Activated naive CD4-positive, alpha-beta T cell treated with anti-CD3 and anti-CD28 coated beads, Interleukin-2, amount 50 U/mL, for 72 hours (primary cell): ENCODE measurements at places on chromosomes 4 and X.

DNA sequence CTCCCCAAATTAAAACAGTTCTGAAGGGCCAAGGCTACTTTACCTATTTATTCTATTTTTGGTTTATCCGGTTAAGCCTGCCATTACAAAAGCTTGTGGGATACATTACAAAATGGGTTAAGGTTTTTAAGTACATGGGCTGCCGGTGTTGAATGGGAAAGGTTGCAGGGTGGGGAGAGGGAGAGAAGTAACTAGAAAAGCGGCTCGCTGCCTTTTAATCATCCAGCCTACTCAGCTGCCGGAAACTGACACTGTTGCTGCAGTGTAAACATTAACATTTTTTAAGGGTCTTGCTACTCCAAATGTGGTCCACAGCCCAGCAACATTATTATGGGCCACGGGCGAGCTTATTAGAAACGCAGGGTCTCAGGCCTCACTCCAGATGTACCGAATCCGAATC, 1.5 kb upstream of the IL1RAPL1 start:
- DNase-seq = no peak

DNA sequence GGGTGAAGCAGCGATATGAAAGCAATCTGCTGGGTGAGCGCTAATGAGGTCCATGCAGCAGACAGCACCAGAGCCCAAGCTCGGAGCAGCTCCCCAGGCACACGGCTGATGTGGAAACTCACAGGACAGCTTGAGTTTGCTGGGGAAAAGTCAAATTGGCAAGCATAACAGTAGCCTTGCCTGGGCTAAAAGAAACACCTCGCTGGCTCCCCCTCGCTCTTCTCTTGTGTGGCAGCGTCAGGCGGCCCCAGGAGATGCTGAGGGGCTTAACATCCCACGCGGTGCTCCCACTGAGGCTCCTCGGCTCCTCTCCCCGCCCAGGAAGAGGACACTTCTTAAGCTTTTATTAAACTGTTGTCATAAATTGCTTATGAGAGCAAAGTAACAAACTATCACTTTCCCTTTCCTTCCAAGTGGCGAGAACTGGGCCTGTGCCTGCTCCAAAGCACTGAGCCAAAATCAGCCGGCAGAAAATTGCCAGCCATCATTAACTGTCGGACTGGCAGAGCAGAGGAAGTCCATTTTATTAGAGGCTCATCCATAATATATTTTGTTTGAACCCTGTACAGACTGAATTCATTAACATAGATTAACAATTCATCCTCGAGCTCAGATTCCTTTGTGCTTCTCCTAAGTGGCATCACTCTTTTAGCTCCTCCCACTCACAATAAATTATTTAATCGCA, 111.4 kb downstream of the TSPAN5 start:
- no peak for DNase-seq

GRCh38 chr4:126630230-126630629, 1002.5 kb upstream of the INTU start:
- no peak for DNase-seq

DNA sequence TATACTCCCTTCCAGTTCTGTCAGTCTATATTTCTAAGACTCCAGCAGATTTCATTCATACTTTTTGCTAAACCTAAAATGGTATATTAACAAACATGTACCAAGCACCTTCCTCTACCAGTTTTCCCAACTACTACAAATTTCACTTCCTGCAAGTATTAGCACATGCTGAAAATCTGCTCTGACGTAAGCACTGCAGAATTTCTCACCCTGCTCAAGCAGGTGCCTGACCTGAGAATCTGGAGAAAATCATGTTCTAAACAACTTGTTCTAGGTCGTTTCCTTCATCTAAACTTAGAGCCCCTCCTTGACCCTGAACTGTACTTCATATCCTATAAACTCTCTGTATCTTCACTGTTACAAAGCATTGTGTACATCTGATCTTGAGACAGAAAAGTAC, 380.7 kb upstream of the NOCT start:
- DNase-seq = no peak

DNA sequence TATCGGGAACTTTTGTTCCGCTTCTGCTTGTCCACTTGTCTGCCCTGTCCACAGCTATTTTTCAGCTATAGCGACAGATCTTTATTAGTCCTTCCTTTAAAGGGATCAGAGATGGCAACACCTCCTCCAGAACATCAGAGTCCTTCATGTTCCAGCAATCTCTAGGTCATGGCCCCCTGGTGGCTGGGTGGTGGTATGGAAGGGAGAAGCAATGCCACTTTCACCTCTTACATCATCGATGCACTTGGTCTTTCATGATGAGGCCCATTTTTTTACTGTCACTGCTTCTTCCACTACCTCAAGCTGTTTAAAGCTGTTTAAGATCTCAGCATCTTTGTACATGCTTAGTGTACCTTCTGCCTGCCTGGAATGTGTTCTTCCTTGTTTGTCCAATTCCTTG, 106.7 kb downstream of the ARHGAP6 start:
- peak; percentile 35 for DNase-seq

DNA sequence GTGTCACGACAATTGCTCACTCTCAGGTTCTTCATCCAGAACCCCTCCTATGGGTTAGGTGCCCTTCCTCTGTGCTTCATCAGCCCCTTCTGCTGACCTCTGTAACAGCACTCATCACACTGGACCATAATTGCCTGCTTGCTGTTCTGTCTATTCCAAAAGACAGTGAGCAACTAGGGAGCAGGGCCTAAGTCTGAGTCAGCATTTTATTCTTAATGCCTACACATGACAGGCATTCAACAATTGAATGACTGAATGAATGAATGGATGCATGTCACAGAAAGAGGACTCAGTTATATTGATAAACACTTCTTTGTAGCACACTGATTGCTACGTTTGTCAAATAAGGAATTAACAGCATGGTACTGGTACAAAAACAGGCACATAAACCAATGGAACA, 317.0 kb downstream of the ZIC3 start:
- no peak for DNase-seq

GRCh38 chrX:72317139-72317538, 11.4 kb upstream of the CITED1 start:
- DNase-seq = no peak
